Liver (tissue), 10 donors: ENCODE measurements at places on chromosomes 6 and 20. TPM values are rescaled to one million over a fixed set of nuclear protein-coding genes. Genes with fewer than 3 reads are reported as not detected.

DNA sequence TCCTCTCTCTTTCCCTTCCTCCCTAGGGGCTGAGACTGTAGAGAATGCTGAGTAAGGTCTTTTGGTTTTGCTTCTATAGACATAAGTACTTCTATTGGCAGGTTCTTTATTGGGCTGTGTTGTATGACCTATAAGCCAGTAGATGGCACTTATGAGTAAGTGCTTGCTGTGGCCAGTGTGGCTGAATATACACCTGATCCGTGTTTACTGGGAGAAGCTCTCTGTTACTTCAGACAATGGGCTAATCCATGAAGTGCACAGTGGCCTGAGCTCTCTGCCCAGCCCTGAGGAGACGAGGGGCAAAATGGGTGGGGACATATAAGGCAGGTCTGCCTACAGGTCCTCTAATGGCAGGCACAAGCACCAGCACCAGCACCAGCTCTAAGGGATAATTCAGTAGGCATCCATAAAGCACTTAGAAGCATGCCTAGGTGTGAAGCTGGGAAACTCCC, 610.3 kb downstream of the RNF144B start:
- no peaks in the 10 kb centered on the region for H3K27me3 ChIP-seq
- H3K27ac ChIP-seq = no peak overlapping the region
- H3K4me1 ChIP-seq = no peaks in the 10 kb centered on the region
- no peaks in the 10 kb centered on the region for H3K36me3 ChIP-seq
- H3K4me3 ChIP-seq = no peak overlapping the region
- DNase-seq = no peak

GRCh38 chr6:166691746-166692145, 64.7 kb upstream of the RPS6KA2 start:
- no peaks in the 10 kb centered on the region for H3K36me3 ChIP-seq
- H3K4me1 ChIP-seq = no peaks in the 10 kb centered on the region
- H3K4me3 ChIP-seq = no peak overlapping the region
- H3K27me3 ChIP-seq = no peaks in the 10 kb centered on the region
- no peak for DNase-seq

- no peak overlapping the region for H3K4me3 ChIP-seq
- peaks cover 33% of the 10 kb centered on the region for H3K36me3 ChIP-seq
- no peak for DNase-seq
- H3K4me1 ChIP-seq = no peaks in the 10 kb centered on the region
Observed at GRCh38 chr20:20603339-20603990, 109.0 kb downstream of the RALGAPA2 start.

FRK gene
- polyA plus RNA-seq = 4.9 TPM

MOXD1 gene
- 0.48 TPM for polyA plus RNA-seq

LY6G5C gene
- 2.5 TPM for polyA plus RNA-seq

GRCh38 chr20:4809707-4810106, 88.0 kb downstream of the PRND start:
- no peak for DNase-seq
- no peak overlapping the region for H3K4me3 ChIP-seq
- H3K4me1 ChIP-seq = peaks cover 3% of the 10 kb centered on the region
